ENCODE measurements at places on chromosomes 3 and 15.

- no peak for DNase-seq
Observed at GRCh38 chr3:129878355-129878754, 15.2 kb downstream of the TMCC1 start.

DNA sequence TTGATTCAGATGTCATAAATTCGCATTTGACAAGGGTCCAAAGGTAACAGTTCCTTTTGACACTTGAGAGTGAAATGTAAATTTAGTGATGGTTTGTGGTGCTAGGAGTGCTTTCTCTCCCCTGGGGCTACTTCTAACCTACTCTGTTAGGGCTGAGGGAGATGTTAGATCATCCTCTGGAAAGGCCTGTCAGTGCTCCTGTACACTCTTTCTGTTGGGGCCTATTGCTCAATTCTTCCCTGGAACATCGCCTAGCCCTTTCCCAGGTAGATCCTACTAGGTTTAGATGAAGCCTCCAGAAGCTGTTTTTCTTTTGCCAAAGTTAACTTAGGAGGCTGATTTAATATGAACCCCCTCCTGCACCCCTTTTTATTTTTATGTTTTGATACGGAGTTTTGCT lies 1.4 kb downstream of the PCCB start:
- peak; percentile 16 for DNase-seq

DNA sequence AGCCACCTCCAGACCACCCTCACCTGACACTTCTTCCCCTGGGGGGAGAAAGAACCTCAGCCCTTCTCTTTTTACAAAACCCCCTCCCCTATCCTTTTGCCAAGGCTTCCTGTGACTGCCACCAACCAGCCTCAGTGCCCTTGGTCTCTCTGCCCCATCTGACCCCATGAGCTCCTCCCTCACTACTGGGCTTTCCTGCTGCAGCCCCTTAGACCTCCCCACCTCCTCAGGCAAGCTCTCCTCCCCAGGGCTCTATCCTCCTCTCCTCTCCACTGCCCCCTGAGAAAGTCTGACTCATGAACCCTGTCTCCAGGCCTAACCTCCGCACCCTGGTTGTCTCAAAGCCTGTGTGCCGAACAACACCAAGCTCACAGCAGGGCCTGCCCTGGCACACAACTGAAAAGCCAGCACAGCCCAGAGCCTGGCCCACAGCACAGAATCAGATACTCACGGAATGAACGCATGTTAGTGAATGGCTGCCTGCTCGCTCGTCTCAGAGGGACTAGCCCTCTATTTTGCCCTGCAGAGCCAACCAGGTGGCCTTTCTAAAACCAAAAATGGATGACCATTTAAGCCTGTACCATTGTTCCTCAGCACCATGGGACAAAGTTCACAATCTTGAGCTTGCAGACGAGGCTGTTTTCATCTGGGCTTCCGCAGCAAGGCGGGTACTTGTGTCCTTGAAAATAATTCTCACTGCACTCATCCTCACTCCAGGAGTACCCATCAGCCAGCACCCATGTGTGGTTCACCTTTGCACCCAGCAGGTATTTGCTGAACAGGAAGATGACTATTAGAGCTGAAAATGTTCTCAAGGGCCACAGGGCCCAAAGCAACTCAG lies 1.7 kb downstream of the CHDH start:
- DNase-seq, result no peak

DNA sequence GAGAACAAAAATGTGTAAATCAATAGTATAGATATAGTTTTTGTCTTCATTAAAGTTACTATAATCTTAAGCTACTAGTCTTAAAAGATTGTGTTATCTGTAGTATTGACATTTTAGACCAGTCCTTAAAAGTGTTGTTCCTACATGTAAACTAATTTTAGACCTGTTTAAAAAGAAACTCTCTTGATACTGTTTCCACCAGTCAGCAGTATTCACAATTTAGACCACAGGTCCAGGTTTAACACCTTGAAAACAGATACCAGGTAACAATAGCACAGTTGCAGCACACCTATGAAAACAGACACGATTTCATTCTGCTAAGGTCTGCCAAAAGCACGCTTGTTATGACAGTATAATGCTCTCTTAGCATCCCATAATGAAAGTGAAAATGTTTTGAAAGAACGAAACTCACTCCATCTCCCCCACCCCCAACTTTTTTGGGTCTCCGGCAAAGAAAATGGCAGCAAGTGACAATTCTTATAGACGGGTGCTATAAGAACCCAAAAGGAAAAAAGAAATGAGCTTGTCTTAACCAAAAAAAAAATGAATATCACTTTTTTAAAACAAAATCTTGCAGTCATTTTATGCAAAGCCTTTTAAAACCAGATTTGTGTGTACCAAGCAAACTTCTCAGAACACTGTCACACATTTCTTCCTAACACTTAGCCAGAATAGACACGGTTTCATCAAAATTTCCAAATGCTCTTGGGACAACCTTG lies 1.6 kb downstream of the EIF4E3 start:
- DNase-seq, result no peak

DNA sequence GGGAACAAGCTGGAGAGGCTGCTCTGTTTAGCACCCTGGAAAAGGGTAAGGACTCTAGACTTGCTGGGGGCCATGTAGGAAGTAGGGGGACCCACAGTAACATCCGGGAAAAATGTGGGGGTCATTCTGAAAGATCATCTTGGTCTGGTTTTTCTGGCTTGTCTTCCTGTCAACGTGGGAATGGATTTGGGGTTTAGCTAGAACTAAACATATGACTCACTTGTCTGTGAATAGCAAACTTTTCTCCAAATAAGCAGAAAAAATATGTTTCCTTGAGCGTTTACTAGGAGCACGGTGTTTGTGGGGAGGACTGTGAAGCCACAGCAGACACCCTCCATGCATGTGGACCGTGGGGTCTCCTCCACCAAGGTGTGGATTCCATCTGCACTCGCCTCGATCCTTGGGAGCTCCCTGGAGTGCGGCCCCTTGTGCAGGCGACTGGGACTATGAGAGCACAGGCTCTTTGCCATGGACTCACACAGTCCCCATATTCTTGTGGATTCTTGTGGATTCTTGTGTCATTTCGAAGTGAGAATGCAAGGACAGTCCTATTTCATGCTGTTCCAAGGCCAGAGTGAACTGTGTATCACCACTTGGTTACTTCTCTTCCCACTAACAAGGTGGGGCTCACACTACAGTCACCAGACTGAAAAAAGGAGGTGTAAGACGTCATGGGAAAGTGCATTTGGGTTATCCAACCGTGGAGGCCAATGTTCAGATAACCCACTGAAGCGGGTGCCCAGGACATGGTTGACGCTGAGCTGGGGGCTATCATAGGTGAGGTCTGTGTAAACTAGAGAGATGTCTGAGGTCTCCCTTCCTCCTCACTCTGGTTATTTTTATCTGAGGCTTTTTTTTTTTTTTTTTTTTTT lies 25.5 kb downstream of the PGPEP1L start:
- peak; percentile 39 for DNase-seq

DNA sequence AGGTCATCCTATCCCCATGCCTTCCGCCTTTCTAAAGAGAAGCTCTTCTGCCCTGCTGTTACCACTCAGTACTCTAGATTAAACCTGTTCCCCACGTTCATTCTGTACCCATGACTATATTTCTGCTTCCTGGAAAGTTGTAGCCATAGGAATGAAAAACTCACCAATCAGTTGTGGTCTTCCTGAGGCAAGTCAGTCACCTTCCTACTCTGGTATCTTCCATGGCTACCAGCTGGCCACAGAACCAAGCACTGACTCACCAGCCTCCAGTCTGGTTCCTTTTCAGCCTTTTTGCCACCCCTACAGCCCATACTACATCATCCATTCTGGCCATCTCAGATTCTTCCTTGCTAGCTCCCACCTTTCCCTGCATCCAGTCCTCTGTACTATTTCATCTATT lies 46.4 kb downstream of the TMEM44 start:
- DNase-seq, result peak; percentile 87

GRCh38 chr15:63223463-63223862 lies 34.1 kb downstream of the RAB8B start:
- no peak for DNase-seq

GRCh38 chr15:26103002-26103404 lies 239.9 kb upstream of the ATP10A start:
- no peak for DNase-seq

GRCh38 chr3:33115024-33115768 lies 1.4 kb downstream of the CRTAP start:
- peak; percentile 87 for DNase-seq

DNA sequence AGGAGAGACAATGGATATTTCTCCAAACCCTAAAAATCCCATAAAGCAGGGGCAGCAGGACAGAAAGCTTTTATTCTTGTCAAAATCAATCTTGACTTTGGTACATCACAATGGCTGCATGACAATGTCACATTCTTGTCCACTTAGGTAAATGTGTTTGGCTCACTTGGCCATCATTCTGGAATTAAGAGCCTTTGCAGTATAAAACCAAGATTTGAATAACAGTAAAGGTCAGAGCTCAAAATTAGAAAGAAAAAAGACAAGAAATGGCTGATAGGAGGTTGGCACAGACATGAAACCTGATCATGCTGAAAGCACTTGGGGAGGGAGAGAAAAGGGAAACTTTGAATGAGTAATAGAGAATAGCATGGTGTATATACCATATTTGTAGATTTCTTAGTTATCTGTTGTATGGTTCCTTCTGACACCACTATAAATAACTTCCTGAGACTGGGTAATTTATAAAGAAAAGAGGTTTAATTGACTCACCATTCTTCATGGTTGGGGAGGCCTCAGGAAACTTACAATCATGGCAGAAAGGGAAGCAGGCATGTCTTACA lies 158.5 kb upstream of the SGO1 start:
- DNase-seq, result no peak

- no peak for DNase-seq
Observed at GRCh38 chr3:9151240-9151639, 98.2 kb downstream of the SRGAP3 start.

- no peak for DNase-seq
Observed at GRCh38 chr3:172669021-172669420, 41.8 kb downstream of the NCEH1 start.

DNA sequence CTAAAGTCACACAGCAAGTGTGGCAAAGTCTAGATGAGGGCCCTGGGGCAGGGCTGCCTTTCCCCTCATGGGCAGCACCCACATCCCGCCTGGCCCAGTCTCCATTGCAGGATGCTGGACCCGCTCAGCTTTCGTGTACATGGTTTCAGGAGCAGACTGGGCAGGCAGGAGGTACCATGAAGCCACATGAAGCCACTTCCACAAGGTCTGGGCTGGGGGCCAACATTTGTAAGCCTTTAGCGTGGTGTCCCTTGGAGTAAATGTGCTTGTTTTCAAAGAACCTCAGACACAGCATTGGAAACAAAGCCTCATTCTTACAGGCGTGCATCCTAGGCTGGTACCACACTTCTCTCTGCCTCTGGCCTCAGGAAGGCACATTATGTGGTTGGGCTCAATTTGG lies 34.5 kb downstream of the UMPS start:
- DNase-seq, result no peak

DNA sequence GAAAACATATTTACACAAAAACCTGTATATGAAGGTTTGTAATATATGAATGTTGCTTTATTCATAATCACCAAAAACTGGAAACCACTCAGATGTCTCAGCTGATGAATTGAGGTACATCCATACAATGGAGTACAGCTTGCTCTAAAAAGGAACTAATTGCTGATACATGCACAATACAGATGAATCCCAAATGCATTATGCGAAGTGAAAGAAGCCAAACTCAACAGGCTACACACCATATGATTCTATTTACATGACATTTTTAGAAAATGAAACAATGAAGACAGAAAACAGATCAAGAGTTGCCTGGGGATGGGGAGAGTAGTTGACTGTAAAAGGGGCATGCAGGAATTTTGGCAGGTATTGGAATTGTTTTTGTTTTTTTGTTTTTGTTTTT lies 95.5 kb downstream of the IQCH start:
- DNase-seq, result no peak

- peak; percentile 12 for DNase-seq
Observed at GRCh38 chr3:148173851-148174250, 523.9 kb upstream of the AGTR1 start.

DNA sequence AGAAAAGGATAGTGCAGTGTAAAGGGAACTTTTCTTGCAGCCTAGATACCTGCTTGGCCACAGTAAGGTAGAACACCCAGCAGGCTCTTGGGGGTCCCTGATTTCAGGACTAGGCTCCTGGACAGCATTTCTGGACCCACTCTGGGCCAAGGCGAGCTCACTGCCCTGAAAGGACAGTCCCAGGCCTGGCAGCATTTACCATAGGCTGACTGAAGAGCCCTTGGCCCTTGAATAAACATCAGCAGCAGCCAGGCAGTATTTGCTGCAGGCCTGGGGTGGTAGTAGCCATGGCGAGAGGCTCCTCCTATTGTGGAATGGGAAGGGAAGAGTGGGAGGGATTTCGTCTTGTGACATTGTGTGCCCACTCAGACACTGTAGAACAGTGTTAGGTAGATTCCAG lies 529.2 kb downstream of the TUSC7 start:
- no peak for DNase-seq

- no peak for DNase-seq
Observed at GRCh38 chr3:25486932-25487331, 58.9 kb downstream of the RARB start.

DNA sequence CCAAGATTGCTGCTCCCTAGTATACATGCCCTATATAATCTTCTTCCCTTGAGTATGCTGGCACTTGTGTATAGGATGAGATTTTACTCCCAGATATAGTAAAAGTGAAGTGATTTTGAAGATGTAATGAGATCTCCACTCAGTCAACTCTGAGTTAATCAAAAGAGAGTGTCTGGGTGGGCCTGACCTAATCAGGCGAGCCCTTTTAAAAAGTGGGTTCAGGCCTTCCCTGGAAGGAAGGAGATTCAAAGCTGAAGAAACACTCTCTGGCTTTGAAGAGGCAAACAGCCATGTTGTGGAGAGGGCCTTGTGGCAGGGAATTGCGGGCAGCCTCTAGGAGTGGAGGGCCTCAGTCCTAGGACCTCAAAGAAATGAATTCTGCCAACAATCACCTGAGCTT lies 5.5 kb upstream of the STARD5 start:
- DNase-seq, result no peak

- DNase-seq, result peak; percentile 10
Observed at GRCh38 chr15:57364282-57365007, 11.9 kb upstream of the CGNL1 start.

DNA sequence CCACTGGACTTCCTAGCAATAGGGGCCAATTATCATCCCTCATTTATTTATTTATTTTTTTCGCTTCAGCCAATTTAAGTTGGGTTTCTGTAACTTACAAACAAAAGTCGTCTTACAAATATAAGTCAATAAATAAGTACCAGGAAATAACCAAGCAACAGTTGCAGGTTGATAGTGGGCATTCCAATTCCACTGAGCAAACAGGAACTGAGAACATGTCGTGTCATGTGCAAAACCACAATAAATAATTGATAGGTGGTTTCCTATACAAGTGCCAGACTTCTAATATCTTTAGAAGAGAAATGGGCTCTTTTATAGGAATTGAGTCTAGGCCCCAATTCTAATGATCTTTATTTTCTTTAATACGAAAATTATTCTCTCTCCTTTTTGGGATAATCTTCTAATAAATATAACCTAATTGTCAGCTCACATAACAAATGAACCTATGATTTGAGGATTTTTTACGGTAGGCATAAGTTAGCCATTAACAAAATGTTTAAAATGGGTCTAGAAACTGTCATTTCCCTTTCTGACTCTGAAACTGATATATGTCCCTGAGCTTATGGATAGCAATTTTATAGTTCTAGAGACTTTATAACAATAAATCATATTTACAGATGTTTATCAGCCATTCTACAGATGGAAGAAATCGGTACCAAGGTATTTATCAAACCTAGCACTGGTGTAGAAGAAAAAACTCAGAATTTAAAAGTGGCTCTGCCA lies 571.8 kb downstream of the FOXP1 start:
- DNase-seq, result peak; percentile 61

- no peak for DNase-seq
Observed at GRCh38 chr15:80090041-80090440, 30.6 kb downstream of the ZFAND6 start.

- no peak for DNase-seq
Observed at GRCh38 chr3:178277605-178278004, 258.6 kb upstream of the KCNMB2 start.
